Stimulated activated CD8-positive, alpha-beta memory T cell treated with anti-CD3 and anti-CD28 coated beads, Interleukin-7, amount 100 ng/mL, for 1 hour (primary cell): ENCODE measurements at places on chromosomes 12 and 14.

GRCh38 chr14:34713122-34713680 is 1.2 kb downstream of the CFL2 start:
- DNase-seq: no peak

GRCh38 chr14:68574461-68574860 is 218.4 kb downstream of the ZFP36L1 start:
- no peak for DNase-seq

DNA sequence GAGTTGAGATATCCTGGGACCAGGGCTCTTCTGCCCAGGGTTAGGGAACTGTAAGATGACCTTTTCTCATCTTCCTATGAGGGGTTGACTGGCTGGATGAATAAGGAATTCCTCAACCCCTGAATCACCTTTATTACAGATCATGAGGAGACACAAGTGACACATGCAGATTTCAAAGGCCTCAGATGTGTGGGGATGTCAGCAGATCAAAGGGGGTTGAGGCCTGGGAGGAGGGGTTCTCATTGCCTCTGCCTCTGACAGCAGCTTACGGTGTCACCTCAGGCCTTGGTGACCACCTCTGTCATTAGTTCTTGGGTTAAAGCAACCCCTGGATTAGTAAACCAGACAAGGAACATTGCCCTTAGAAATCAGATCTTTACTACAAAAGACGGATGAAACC is 2.1 kb upstream of the KRT72 start:
- no peak for DNase-seq

GRCh38 chr12:94849411-94849976 is 154.0 kb downstream of the NDUFA12 start:
- no peak for DNase-seq

DNA sequence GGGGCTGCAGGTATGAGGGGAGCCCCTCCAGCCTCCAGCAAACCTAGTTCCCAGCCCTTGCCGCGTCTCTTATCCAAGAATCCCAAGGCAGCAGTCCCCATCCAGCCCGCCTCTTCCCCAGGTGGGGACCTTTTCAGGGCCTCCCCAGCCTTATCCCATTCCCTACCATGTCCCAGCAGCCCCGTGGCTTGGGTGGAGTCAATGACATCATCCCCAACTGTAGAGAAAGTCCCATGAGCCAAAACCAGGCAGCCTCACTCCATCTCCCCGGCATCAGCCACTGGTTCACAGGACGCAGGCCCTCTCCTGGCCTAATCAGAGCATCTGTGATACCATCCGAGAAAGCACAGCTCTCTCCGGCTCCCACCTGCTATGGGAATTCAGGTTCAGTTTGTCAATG is 131.0 kb downstream of the NCOR2 start:
- DNase-seq: no peak

GRCh38 chr14:87643005-87643404 is 350.0 kb downstream of the GALC start:
- no peak for DNase-seq

- no peak for DNase-seq
Measured at GRCh38 chr14:105193916-105194782, 13.0 kb upstream of the NUDT14 start.

DNA sequence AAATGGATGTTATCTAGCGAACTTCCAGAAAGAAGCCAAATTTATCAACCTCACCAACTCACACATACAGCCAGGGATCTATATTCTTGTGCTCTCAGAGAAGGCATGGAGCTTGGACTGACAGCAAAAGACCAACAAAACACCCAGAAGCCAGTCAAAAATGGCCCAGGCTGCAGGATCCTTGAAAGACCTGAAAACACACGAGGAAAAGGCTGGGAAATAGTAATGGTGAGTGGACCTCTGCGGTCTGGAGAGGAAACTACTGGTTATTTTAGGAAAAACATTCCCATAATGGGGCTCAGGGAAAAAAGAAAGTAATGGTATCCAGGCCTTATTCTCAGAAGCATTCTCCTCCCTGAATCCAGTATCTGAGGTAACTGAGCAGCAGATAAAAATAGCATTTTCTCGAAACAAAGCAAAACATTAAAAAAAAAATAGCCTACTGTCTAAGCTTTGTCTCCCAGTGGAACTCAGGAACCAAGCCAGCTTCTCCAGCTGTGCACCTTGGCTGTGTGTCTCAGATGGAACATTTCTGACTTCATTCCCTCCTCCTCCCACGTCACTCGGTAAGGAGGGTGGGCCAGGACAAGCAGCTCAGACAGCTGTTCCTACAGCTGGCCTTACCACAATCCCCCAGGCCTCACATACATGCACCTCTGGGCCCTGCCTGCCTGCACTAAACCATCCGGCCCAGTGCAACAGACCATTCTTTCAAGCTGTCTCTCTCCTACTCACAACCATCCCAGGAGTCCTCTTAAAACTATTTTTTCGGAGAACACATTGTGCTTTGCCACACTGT is 249.9 kb downstream of the DAD1 start:
- DNase-seq: no peak

GRCh38 chr14:79534703-79535353 is 676.5 kb downstream of the DIO2 start:
- DNase-seq: no peak

GRCh38 chr12:102513272-102513671 is 32.9 kb upstream of the IGF1 start:
- DNase-seq: no peak

DNA sequence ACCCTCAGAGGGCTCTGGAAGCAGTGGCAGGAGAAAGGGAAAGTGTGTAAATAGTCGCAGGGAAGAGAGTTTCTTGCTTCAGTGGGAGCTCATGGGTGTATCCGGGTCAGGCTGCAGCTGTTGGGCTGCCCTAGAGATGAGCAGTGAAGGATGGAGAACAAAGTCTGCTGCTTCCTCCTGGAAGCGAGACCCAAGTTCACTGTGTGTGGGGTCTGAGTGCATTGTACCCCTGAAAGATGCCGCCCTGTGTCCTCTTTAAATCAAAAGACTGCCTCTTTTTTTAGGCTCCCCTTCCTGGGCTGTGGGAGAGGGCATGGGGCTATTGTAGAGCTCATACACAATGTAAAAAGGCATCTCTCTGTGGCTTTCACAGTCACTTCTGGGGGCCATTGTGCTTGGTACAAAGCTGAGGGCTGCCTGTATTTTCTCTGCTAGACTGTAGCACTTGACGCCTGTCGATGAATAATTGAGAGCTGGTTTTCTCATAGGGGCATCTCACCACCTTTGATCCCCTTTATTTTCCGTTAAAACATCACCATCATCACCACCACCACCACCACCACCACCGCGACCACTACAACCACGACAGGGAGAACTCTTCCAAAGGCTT is 16.7 kb downstream of the CHST11 start:
- DNase-seq: no peak

DNA sequence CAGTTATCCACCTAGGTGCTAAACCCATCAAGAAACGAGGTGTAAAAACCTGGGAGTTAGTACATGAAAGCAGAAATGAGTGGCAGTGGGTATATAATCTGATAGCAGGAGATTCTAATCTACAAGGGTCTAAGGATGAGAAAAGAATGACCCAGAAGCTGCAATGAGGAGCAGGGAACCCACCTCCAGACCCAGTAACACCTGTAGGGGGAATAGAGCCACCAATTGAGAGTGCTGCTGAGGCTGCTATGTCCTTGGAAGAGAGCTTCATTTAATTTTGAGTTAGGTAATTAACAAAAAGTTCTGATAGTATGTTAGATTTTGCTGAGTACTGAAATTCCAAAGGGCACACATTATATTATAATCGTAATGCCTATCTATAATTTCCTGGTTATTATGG is 89.8 kb downstream of the KITLG start:
- DNase-seq: no peak

DNA sequence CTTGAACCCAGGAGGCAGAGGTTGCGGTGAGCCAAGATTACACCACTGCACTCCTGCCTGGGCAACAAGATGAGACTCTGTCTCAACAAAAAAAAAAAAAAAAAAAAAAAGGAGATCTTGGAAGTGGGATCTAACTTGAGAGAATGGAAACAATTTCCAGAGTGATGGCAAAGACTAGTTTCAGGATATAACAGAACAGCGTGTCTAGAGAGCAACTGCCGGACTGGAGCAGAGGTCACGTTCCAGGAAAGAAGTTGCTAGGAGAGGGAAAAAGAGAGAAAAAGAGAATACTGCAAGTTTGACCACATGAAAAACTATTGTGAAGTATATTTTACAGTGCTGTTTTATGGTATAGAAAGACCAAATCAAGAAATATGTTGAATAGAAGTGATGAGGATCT is 118.0 kb downstream of the MON2 start:
- no peak for DNase-seq

GRCh38 chr12:94618995-94619695 is 31.2 kb downstream of the TMCC3 start:
- no peak for DNase-seq

DNA sequence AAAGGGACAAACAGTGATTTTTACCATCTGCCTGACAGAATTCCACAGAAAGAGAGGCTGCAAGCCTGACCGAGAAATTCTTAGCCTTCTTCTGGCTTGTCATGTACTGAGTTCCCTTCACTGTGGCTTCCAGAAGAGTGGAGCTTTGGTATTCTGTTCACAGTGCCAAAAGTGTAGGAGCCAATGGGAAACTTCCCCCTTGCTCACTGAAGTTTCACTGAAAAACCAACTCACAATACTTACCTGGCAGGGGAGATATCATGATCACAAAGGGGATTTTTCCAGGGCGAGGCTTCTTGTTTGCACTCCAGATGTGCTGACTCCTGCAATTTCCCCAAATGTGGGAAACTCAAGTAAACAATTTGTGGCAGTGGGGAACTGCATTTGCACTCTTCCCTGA is 31.7 kb upstream of the MMP19 start:
- DNase-seq: no peak

GRCh38 chr12:120370343-120371243 is 1.6 kb upstream of the MSI1 start:
- DNase-seq: no peak
